Dermis blood vessel endothelial cell (primary cell): ENCODE measurements at places on chromosomes 11 and 22. TPM values are rescaled to one million over a fixed set of nuclear protein-coding genes. Genes with fewer than 3 reads are reported as not detected.

Gene YPEL4
- 0.05 TPM in 1 of 2 replicates, not detected in the other for total RNA-seq

Gene SMPD1
- total RNA-seq: 25.2 and 27.6 TPM in 2 replicates

Gene TKFC
- total RNA-seq: 27.2 and 33.9 TPM in 2 replicates

Gene RFPL3
- not detected in 2 replicates for total RNA-seq

Gene TSPAN18
- total RNA-seq: 48.3 and 74.5 TPM in 2 replicates

Gene ADORA2A
- 11.4 and 16.2 TPM in 2 replicates for total RNA-seq

Gene ABCG4
- 0.05 and 0.17 TPM in 2 replicates for total RNA-seq

Gene PATE2
- total RNA-seq: not detected in 2 replicates
